Gastrocnemius medialis (tissue), 4 donors: ENCODE measurements at places on chromosomes 2 and 18.

DNA sequence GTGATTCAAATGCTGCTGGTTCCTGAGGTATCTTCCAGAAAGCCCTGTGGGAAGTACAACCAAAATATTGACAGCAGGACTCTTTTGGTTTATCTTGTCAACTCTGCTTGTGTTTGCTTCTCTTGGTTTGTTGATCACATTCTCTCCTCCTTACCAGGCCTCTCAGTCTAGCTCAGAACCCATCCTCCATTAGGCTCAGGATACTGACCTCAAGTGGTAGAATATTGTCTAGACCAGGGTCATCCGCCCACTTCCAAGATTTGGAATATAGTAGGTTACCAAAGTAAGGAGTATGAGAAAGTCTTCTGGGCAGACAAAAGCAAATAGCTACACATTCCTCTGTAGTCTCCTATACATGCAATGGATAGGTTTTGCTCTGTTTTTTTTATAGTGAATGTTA is 56.6 kb downstream of the XIRP2 start:
- no peak for DNase-seq

GRCh38 chr2:28356095-28356911 is 36.4 kb upstream of the FOSL2 start:
- DNase-seq, result peak; percentile 71

GRCh38 chr2:101382442-101382841 is 4.9 kb downstream of the CREG2 start:
- no peak for DNase-seq

GRCh38 chr2:28364610-28365009 is 28.0 kb upstream of the FOSL2 start:
- no peak for DNase-seq

DNA sequence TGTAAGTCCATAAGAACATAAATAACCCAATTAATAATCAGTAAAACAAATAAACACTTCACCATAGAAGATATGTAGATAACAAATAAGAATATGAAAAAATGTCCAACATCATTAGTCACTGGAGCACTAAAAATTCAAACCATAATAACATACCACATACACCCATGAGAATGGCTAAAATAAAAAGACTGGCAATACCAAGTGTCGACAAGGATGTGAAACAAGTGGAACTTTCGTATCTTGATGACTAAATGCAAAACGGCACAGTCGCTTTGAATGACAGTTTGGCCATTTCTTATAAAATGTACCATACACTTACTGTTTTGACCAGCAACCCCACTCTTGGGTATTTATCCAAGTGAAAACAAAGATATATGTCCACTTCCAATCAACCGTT is 26.8 kb downstream of the ANKMY1 start:
- no peak for DNase-seq

GRCh38 chr2:137951586-137951985 is 12.7 kb upstream of the HNMT start:
- DNase-seq, result no peak

DNA sequence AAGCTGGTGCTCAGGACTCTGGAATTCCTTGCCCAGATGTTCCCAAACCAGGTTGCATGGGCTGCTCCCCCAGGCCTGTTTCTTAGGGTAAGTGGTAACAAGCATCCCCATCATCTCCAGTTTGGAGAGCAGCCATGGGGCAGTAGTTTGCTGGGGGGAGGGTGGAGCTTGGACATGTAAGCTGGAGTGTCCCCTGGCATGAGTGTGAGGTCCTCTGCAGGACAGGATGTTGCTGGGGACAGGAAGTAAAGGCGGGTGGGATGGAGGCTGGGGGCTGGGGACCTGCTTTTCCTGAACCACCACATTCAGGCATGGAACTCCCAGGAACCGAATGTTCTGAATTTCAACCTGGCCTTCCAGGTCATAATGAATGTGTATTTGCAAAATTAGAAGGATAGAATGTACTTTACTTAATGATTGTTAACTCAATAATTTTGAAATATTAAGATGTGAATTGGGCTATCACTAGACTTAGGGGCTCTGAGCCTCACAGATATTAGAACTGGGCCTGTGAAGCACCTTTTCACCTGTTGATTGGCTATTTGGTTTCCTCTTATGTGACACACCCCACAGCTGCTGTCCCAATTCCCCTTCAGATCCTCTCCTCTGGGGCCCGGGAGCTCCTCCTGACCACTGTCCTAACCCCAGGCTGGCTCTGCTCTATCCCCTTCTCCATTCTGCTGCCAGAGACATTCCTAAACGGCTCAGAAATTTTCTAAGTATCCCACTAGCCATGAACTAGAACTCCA is 66.4 kb upstream of the EPAS1 start:
- no peak for DNase-seq

DNA sequence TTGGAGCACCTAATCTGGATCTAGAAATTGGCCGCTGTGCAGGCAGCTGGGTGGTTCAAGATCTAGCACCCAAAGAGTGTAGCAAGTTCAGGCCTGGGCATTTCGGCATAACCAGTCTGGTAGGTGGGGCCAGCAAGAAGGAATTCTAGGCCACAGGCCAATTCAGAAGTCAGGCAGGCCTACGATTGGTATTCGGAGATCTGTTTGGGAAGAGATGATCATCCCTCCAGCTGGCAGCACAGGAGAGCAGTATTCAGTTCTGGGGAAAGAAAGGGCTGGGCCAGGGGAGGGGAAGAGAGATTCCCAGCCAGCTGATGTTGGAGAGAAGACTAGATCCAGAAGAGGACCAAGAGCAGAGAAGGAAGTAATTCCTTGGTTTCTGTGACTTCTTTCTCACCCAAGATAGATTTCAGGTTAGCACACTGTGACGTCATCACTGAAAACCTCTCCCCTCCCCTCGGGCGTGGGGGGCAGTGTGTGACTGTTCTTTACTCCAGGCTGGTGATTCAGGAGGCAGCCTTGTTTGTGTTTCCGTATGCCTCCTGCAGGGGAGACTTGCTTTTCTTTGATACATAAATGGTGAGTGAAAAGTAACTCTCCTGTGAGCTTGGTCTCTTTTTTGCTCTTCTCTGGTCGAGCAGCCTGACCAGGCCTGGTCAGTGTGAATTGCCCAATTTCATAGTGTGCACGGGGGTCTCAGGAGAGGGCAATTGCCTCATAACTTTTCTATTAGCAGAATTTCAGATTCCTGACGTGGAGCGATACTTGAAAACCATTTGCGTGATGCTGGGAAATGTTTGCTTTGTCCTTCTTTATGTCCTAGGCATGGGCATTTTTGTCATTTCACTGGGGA is 61.1 kb downstream of the MEIS1 start:
- DNase-seq, result no peak

GRCh38 chr2:161030260-161031063 is 129.8 kb upstream of the TANK start:
- DNase-seq, result peak; percentile 84

GRCh38 chr2:12929758-12930157 is 213.0 kb downstream of the TRIB2 start:
- DNase-seq, result no peak

DNA sequence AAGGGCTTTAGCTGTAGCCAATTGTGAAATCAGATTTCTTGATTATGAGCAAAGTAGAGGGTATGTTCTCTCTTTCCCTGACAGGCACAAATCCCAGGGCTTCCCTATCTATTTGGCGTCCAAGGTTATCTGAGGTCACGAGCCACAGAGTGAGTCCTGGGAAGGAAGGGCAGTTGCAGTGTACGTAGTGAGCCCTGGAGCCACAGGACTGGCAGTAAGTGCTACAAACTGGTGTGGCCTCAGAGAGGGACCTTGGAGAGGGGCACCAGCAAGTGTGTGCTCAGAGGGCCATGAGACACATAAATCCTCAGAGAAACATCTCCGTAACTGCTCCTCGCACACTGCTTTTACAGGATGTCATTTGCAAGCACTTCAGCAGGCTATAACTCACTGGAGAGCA is 115.5 kb upstream of the SH3BP4 start:
- DNase-seq, result no peak

GRCh38 chr18:26386002-26386401 is 159.8 kb downstream of the TAF4B start:
- no peak for DNase-seq

- no peak for DNase-seq
Measured at GRCh38 chr2:7448578-7449264, 531.5 kb downstream of the RNF144A start.

DNA sequence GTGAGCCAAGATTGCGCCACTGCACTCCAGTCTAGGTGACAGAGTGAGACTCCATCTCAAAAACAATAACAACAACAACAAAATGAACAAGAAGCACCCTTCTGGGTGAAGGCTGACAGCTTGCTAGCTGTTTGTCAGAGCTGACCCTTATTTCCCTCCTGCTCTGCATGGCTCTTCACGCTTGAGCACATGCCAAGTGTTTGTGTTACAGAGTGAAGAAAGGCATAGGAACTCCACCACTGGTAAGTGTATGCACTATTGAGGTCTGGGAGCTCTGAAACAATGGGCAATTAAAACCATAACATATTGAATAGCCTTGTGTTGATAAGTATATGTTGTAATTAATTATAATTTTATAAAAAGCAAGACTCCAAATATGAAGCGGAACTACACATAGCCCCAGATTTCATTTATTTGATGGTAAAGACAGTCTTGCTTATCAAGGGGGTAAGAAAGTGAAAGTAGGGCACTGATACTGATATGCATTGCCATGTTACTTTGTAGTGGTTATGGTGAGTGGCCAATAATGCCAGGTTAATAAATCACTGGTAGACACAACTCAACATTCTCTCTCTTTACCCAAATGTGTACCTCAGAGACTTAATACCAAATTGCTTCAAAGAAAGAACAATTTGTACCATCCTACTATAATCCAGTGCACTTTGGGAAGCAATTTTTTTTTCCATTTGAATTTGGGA is 163.4 kb downstream of the VWC2L start:
- no peak for DNase-seq

DNA sequence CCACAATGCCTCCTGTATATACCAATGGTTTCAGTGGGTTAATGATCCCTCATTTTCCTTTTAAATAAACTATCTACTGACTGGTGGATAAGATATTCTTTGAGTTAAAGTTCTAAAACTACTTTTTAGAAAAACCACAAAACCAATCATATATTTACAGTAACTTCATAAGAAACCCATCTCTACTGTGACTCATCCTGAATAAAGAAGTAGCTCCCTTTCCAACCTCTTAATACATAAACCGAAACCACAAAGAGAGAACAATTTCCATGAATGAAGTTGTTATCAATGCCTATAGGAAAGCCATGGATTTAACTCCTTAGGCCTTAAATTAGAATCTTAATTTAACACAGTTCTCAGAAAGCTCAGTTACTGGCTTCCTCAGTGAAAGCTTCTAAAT is 227.0 kb upstream of the SMAD7 start:
- DNase-seq, result no peak

DNA sequence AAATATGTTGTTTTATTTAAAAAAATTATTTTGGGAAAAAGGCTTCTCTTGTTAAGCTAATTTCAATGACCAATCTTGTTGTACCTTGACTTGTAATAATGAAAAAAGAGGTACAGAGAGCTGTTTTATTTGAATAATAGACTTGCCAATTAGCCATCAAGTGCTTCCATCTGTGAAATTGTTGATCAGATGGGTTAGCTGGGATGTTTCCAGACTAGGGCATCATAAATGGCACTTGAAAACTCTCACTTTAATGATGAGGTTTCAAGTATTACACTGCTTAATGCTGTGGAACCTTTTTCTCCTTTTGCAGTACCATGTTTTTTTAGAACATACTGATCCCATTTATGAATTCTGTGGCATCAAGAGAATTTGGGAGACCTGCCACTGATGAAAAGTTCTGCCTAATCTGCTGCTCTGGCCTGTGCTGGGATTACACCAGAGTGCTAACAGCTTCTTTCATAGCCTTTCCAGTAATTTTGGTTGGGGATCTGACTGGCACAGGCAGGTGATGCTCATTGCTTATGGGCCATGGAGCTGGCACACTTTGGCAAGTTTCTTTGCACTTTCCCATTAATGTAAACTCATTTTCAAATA is 24.2 kb downstream of the PSMD14 start:
- no peak for DNase-seq

DNA sequence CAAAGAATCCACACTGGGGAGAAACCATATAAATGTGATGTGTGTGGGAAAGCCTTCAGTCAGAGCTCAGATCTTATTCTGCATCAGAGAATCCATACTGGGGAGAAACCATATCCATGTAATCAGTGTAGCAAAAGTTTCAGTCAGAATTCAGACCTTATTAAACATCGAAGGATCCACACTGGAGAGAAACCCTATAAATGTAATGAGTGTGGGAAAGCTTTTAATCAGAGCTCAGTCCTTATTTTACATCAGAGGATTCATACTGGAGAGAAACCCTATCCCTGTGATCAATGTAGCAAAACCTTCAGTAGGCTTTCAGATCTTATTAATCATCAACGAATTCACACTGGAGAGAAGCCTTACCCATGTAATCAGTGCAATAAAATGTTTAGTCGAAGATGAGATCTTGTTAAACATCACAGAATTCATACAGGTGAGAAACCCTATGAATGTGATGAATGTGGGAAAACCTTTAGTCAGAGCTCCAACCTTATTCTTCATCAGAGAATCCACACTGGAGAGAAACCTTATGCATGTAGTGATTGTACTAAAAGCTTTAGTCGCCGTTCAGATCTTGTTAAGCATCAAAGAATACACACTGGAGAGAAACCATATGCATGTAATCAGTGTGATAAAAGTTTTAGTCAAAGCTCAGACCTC is 16.7 kb upstream of the ZSCAN30 start:
- DNase-seq, result no peak

DNA sequence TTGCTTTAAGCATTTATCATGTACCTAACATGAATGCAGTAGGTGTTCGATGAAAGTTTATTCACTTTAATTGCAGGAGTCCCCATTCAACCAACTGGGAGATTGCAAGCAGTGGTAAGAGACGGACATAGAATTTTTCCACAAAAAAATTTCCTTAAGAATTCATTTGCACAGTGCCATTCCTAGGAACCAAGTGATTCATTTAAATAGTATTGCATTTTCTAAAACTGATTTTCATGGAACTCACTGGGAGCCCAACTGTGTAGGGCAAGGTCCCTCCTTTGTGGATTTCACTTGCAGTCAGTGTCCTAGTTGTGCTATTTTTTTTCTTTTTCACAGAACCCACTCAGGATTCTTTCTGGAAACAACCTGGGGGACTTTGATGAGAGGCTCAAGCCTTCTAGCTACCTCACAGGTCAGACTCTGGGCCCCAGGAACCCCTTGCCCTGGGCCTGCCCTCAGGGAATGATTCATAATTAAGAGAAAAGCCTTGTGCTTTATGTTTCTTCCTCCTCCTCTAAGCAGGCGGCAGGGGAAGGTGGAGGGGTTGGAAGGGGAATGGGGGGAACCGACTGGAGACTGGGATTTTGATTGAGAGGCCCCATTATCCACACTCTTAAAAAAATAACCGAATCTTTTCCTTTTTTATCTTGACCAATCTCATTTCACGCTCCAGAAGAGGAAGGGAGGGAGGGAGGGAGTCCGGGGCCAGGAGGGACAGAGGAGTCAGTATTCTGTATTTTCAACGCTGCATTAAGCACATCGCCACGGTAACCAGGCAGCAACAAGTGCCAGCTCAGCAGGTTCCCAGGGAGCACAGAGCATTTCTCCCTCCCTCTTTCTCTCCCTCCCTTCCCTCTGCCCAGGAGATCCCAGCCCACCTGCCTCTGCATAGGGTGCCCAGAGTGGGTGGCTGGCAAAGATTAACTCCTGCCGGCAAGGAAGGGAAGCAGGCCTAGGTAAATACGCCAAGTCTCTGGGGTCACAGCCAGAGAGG is 51.8 kb downstream of the PSD4 start:
- no peak for DNase-seq

GRCh38 chr2:221810650-221811049 is 238.5 kb upstream of the EPHA4 start:
- DNase-seq, result no peak
